ENCODE measurements at places on chromosomes 16 and 17.

DNA sequence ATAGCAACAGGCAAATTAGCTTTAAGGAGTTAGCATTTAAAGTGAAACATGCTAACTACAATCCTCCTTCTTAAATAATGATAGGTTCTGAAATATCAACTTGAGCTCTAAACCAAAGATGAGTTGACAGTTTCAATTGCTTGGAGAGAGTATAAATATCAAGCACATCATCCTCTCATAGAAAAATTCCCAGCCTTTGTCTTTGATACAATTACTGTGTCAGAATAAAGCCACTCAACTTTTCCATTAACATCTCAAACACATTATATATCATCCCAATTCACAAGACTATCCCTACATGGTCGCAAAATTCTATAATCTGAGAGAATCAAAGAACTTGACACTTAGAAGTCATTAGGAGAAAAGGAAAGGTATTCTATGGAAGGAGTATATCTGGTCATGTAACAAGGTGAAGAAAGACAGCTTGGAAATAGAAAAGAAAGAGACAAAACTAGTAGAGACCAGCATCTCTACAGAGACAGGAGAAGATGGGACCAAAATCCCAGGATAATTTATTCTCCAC lies 189.8 kb downstream of the CEP112 start:
- DNase-seq, result no peak

- DNase-seq, result no peak
Measured at GRCh38 chr16:13436641-13437412, 483.1 kb upstream of the ERCC4 start.

DNA sequence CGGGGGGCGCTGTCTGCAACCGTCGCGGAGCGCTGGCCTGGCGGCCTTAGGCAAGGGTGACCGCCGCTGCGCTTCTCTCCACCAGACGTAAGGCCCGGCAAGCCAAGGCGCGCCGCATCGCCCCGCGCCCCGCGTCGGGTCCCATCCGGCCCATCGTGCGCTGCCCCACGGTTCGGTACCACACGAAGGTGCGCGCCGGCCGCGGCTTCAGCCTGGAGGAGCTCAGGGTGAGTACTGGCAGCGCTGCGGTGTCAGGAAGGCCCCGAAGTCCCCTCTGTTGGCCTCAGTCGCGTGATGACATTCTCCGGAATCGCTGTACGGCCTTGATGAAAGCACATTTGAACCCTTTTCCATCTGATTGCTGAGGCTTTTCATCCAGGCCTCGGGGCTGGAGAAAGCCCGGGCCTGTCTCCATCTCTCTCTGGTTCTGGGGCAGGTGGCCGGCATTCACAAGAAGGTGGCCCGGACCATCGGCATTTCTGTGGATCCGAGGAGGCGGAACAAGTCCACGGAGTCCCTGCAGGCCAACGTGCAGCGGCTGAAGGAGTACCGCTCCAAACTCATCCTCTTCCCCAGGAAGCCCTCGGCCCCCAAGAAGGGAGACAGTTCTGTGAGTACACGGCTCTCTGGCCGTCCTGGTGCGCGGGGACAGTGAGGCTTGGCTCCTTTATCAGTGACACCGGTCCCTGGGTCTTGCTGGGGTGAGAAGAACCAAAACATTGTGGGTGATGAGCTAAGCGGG lies 831 bp downstream of the RPL13 start:
- DNase-seq, result peak; percentile 22

GRCh38 chr17:75491680-75492079 lies 23.7 kb downstream of the CASKIN2 start:
- no peak for DNase-seq

DNA sequence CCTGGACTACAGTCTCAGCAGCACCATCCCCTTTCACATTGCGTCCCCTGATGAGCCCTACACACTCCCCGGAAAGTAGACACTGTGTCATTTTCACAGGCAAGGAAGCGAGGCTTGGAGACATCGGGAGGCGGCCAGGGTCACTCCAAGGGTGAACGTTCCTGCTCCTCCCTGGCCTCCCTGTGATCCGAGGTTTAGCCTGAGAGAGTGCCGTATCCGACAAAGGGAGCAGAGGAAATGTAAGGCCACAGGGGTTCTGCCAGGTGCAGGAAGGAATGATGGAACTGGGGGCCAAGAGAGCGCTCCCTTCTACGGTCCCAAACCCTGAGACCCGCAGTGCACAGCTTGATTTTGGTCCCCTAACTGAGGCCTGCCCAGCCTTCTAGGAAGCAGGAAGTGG lies 8.0 kb upstream of the PIK3R6 start:
- no peak for DNase-seq

DNA sequence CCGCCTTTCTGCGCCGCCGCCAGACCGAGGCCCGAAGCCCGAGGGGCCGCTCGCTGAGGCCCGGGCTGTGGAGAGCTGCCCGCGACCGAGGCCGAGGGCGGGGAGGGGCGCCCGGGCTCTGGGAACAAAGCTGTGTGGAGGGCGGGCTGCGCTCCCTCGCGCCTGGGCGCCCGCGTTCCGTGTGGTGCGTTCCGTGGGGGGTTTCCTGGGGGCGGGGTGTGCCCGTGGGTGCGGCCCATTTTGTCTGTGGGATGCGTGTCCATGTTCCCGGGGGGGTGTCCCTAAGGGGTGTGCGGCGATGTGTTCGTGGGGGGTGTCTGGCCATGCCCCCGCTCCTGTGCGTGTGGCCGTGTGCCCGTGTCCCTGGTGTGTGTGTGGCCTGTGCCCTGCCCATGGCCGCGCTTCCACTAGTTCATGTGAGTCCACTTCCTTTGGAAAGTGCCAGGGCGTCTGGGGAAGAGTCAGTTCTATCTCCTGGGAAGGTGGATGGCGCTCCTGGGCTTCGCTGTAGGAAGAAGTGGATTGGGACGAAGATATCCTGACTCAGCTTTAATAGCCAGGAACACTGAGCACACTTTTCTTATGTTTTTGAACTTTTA lies 520 bp downstream of the JPT2 start:
- DNase-seq, result peak; percentile 50

- no peak for DNase-seq
Measured at GRCh38 chr17:39934324-39934723, 6.8 kb downstream of the LRRC3C start.

DNA sequence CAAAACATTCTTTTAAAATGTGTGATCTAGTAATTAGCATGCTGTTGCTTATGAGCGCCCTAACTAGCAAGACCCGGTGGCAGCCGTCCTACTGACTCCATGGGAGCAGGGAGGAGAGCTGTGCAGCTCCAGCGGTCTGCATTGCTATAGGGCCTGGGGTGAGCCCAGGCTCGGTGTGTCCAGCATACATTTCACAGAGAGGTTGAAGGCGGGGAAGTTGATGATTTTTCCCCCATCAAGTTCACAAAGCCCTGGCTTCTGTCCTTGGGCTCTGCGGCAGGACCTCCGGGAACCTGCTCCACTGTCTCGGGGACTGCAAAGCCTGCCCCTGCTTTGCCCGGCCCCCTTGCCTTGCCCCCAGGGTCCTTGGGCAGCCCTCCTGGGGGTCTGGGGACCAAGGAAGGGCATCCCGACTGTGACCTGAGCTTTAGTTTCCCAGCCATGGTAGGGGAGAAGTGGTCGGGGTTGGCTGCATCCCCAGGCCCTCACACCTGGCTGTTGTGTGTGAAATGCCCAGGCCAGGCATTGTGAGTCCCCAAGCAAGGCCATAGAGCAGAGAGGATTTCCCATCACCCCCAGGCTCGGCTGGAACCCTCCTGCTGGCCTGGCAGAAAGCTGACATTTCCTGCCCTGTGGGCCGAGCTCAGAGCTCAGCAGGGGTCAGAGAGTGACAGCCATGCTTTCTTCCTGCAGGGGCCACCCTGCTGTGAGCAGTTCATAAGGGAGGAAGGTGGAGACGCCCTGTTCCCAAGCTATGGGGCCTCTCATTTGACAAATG lies 24.8 kb downstream of the KCNJ12 start:
- no peak for DNase-seq

- no peak for DNase-seq
Measured at GRCh38 chr17:62895320-62896301, 70.4 kb upstream of the TANC2 start.

- DNase-seq, result no peak
Measured at GRCh38 chr17:77909816-77910215, 48.7 kb upstream of the TNRC6C start.

All from activated CD4-positive, alpha-beta T cell treated with anti-CD3 and anti-CD28 coated beads, Interleukin-2, amount 50 U/mL, for 48 hours (primary cell).